Thoracic aorta (tissue), 2 donors: ENCODE measurements at places on chromosomes 16 and 17. TPM values are rescaled to one million over a fixed set of nuclear protein-coding genes. Genes with fewer than 3 reads are reported as not detected.
A peak's percentile ranks its signal among the peaks of the same experiment; 100 is the strongest.

DNA sequence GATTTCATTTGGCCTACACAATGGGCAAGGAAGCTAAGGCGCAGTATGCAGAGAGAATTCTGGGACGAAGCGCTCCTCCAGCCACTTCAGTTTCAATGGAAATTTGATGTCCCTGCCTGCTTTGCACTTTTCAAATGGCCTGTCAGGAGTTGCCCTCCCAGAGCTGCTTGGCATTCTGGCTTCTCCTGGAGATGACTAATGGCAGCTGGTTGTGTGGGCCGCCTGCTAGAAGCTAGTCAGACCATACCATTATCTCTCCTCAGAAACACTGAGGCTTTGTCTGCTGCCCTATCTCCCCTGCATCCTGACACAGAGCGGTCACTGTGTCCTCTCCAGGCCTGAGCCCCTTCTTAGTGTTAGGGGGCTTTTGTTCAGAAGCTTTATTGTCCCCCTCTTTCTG lies 180.1 kb downstream of the SPECC1 start:
- DNase-seq, result no peak
- H3K36me3 ChIP-seq, result no peaks in the 10 kb centered on the region
- peaks cover 67% of the 10 kb centered on the region for H3K4me1 ChIP-seq
- no peak overlapping the region for H3K4me3 ChIP-seq
- H3K27me3 ChIP-seq, result no peaks in the 10 kb centered on the region

Gene ACD
- total RNA-seq, result 20.4 TPM

GRCh38 chr17:43814714-43815113 lies 18.2 kb downstream of the MPP3 start:
- H3K36me3 ChIP-seq, result peaks cover 23% of the 10 kb centered on the region
- no peak overlapping the region for H3K27ac ChIP-seq
- peaks cover 5% of the 10 kb centered on the region for H3K4me1 ChIP-seq

- H3K36me3 ChIP-seq, result no peaks in the 10 kb centered on the region
- no peaks in the 10 kb centered on the region for H3K4me1 ChIP-seq
- H3K27ac ChIP-seq, result no peak overlapping the region
- H3K27me3 ChIP-seq, result no peaks in the 10 kb centered on the region
- H3K4me3 ChIP-seq, result no peak overlapping the region
Observed at GRCh38 chr16:79411357-79411756, 189.2 kb downstream of the MAF start.

GRCh38 chr17:75822119-75822799 lies 21.9 kb downstream of the UNC13D start:
- DNase-seq, result no peak
- H3K4me3 ChIP-seq, result no peak overlapping the region
- no peaks in the 10 kb centered on the region for H3K27me3 ChIP-seq
- peaks cover 18% of the 10 kb centered on the region for H3K4me1 ChIP-seq
- H3K27ac ChIP-seq, result peak overlapping the region; percentile 24

- peaks cover 53% of the 10 kb centered on the region for H3K4me1 ChIP-seq
- no peaks in the 10 kb centered on the region for H3K27me3 ChIP-seq
- DNase-seq, result no peak
- no peak overlapping the region for H3K4me3 ChIP-seq
- H3K36me3 ChIP-seq, result no peaks in the 10 kb centered on the region
- peak overlapping the region; percentile 40 for H3K27ac ChIP-seq
Observed at GRCh38 chr16:66928702-66929388, 3.5 kb upstream of the RRAD start.

Gene CMTR2
- 14.6 TPM for total RNA-seq

- no peaks in the 10 kb centered on the region for H3K27me3 ChIP-seq
- no peak overlapping the region for H3K27ac ChIP-seq
- peaks cover under 1% of the 10 kb centered on the region for H3K4me1 ChIP-seq
- no peak overlapping the region for H3K4me3 ChIP-seq
- H3K36me3 ChIP-seq, result no peaks in the 10 kb centered on the region
Observed at GRCh38 chr17:75881678-75882454, 3.5 kb upstream of the TRIM47 start.
